ENCODE measurements at places on chromosomes 7 and 10.

- no peak for DNase-seq
These were observed 31.8 kb downstream of the CALML3 start for GRCh38 chr10:5556576-5556975.

GRCh38 chr7:147012666-147013065 lies 896.1 kb downstream of the CNTNAP2 start:
- DNase-seq: no peak

DNA sequence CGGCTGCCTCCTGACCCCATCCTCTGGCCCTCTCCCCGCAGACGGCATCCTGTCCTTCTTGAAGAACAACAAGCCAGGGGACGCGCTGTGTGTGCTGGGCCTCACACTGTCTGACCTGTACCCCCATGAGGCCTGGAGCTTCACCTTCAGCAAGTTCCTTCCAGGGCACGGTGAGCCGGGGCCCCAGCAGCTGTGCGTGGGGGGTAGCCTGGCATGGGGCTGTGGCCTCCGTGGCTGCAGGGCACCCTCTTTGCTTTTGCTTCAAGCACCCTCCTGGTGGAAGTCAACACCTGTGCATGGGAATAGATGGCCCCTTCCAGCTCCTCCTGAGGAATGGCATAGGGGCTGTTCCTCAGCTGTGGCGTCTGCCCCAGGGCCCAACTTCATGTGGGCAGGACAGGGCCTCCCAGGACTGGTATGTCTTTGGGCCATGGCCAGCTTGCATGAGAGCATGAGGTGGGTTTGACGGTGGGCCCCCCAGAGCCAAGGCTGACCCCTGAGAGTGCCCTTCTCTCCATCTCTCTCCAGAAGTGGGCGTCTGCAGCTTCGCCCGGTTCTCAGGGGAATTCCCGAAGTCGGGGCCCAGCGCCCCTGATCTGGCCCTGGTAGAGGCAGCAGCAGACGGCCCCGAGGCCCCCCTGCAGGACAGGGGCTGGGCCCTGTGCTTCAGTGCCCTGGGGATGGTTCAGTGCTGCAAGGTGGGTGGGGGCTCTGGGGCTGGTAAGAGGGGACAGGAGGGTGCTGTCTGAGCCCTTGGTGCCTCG lies 20.7 kb downstream of the AMZ1 start:
- DNase-seq: no peak

DNA sequence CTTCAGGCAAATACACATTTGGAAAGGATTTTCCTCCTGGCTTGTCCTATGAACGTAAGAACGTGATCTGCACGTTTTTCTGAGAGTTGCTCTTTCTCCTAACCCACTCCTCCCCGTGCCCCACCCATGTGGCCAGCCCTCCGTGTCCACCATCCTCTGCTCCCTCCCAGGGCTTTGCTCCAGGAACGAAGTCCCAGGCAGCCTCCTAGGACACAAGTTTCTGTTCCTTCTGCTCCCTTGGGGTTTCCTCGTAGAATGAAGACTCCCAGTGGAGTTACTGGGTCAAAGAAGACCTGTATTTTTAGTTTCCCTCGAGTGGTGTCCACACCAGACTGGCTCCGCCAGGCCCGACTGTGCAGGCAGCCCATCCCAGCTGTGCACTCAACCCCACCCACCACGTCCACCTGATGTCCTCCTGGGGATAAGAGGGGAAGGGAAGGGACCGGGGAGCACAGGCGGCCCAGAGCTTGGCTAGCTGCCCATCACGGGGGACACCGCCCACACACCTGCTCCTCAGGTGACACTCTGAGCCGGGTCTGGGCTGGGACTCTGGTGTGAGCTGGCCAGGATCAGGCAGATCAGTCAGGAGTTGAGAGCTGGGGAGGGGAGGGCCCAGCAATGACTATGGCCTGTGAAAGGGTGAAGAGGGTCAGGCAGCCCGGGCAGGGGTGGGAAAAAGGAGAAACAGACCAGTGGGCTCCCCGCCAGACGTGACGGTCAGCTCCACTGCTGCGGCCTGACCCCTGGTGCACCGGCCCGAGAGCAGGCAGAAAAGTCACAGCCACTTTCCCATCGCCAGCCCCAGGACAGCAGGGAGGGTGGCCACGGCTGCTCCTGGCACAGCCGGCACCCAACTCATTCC lies 54.3 kb upstream of the PPP2R2D start:
- DNase-seq: no peak

- DNase-seq: no peak
These were observed 70.9 kb upstream of the LOXL4 start for GRCh38 chr10:98338896-98339295.

GRCh38 chr7:151553356-151553755 lies 33.7 kb upstream of the RHEB start:
- DNase-seq: no peak

DNA sequence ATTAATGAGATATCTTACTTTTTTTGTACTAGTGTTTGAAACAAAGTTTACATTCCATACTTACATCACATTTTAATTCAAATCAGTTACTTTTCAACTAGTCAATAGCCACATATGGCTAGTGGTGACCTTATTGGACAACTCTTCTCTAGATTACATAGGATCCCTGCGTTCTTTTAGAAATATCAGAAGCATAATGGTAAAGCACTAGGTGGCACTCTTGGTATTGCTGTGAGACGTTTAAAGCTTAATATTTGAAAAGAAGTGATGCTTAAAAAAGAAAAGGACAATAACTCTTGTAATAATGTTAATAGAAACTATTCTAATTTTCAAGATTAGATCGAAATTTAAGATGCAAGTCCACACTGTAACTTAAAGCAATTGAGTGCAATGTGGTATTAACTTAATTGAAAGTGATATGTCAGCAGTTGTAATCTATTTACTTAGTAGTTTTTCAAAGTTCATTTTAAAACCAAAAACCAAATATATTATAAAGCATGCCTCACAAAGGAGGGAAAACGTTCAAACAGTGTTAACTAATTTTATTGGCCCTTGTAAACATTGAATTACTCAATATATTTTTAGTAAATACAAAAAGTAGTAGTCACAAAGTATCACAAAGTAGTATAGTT lies 339.1 kb downstream of the ATRNL1 start:
- no peak for DNase-seq

DNA sequence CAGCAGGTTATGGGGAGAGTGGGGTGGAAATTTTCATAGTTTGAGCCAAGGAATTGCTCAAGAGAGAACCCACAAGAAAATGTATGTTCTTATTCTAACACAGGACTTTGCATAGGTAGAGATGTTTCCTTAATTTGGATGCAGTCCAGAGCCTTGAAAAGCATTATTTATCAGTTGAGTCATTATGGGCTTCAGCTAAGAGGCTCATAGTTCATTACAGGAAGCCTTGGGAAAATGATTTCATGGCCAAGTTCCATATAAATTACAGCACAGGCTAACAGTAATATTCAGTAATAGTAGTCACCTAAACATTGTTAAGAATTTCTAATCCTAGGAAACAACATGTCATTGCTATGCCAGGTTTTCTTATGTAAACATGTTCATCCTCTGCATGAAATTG lies 131.1 kb upstream of the PTPRZ1 start:
- no peak for DNase-seq

GRCh38 chr7:44151956-44152355 lies 10.8 kb upstream of the MYL7 start:
- no peak for DNase-seq

DNA sequence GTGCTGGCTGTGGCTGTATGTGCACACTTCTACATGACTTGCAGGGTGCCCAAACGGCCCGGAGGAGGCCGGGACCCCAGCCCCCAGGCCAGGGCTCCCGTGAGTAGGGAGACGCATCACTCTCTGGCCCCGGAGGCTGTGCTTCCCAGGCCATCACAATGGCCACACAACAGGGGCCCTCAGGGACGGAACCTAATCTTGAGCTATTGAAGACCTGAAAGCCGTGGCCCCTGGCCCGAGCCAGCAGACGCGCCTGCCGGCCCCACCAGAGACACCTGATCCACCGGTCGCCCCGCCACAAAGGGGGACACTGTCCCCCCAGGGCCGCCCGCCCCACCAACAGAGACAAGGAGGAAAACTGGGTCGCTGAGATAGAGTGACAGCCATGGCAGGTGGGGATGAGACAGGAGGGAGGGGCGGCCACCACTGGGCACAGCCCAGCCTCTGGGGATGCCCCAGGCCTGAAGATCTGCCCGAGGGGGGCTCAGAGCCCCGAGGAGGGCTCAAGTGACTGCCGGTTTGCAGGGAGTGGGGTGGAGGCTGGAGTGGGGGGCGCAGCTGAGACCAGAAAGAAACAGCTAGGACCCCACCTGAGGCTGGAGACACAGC lies 10.2 kb upstream of the LFNG start:
- DNase-seq: no peak

DNA sequence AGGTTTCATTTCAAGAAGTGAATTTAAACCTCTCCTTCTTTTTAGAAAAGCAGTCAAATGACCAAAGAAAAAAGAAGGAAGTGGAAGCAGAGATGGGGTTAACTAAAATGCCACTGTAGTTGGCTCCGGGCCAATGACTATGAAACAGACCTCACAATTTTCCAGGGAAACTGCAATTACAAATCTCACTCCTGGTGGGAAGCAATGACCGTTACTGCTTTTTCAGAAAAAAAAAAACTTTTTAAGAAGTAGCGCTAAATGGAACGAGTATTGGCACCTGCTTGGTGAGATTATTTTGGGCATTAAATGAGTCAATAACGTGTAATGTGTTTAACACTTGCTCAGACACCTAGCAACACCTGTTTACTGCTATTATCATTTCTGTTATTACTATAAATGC lies 1.2 kb downstream of the SFRP4 start:
- DNase-seq: no peak

DNA sequence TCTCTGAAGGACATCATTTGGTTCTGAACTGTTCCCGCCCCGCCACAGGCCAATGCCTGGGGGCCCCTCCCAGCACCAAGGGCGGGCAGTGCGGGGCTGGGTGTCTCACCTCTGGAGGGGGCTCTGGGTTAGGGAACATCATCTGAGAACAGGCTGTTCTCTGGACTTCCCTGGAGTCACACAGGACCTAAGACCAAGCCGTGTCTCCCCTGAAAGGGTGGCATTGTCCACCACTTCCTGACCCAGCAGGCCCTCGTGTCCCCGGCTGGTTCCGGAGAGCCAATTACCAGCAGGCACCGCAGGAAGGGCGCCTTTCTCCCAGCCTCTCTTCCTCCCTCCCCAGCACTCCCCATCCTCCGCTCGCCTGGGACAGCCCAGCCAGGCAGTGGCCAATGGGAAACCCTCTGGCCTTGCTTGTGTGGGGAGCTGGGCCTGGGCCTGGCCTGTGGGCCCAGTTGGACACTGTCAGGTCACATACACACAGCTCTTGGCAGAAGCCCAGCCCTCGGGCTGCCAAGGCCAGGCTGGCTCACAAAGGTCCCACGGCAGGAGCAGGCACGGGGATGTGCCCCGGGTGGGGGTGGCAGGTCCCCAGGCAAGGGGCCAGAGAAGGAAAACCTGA lies 119.5 kb downstream of the SPDYE5 start:
- no peak for DNase-seq

- DNase-seq: no peak
These were observed 6.7 kb downstream of the SKIDA1 start for GRCh38 chr10:21518641-21519396.

DNA sequence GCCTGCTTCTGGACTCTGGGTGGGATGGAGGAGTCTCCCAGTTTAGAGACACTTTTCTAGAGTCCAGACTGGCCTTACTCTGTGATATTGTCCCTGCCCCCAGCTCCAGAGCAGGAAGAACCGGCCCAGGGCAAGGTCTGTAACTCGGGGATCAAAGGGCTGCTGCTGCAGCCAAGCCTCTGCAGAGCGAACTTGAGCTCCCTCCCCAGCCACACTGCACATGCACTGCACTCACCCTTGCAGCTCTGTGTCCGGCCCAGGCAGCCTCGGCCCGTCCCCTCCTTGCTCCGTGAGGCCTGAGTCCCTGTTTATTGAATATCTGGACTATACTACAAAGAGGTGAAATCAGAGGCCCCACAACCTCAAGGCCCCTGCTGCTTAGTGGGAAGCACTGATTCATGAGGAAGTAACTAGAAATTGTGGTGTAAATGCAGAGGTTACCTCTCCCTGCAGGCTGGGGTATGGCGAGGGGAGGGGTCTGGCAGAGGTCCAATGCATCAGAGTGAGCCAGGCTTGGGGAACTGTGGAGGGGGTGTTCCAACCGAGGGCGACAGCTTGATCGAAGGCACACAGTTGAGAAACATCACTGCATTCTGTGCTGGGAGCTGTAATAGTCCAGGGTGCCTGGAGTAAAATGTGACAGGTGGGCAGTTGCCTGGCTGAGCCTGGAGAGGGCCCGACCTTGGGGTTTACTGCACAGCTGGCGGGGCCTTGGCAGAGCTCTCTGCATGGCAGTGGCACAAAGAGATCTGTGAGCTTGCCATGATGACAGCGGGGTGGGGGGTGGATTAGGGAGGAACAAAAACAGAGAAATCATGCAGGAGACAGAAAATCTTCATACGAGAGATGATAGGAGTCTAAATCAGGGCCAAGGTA lies 49.1 kb downstream of the AOC1 start:
- no peak for DNase-seq

Measured in AG04449 (cell line).